Stimulated activated CD4-positive, alpha-beta T cell treated with anti-CD3 and anti-CD28 coated beads, Interleukin-12 subunit alpha, Interleukin-12 subunit beta, amount 100 ng/mL, for 24 hours (primary cell): ENCODE measurements at places on chromosomes 11 and 22.

DNA sequence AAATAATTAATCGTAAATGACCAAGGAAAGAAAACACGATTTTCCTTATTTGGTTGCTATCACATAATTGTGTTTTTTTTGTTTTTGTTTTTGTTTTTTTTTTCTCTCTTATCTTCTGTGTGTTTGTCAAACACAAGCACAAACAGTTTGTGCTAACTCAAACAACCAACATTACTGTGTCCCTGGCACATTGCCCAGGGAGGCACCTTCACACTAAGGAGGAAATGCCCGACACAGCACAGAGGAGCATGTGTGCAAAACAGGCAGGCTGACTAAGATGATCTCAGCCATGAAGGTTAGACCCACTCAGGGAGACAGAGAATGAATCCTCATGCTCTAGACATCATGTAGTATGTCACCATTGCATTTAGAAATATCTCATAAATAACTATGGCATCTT lies 130.1 kb downstream of the SOX6 start:
- no peak for DNase-seq

DNA sequence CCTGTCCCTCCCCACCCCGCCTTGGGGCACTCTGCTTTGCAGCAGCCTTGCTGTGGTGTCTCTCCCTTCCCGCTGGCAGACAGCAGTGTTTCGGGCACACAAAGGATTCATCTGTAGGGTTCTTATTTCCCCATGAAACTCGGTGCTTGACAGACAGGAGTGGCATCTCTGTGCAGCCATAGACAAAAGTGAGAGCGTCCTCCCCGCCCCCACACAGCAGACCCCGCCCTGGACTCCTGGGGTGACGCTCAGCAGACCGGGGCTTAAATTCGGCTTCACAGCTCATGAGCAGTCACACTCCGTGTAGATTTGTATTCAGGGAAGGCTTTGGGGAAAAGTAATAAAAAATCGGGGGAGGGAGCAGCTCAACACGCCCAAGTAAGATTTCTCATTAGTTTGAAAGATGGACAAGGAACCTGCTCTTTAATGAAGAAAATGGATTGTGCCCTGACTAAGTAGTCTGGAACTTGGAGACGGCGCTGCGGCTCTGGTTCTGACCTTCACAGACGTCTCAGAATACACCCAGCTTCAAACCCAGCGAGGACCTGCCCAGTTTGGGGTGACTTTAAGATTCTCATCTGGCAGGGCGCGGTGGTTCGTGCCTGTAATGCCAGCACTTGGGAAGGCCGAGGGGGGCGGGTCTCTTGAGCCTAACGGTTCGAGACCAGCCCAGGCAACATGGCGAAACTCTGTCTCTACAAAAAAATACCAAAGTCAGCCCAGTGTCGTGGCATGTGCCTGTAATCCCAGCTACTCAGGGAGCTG lies 136.0 kb downstream of the CACNA1I start:
- DNase-seq = no peak

DNA sequence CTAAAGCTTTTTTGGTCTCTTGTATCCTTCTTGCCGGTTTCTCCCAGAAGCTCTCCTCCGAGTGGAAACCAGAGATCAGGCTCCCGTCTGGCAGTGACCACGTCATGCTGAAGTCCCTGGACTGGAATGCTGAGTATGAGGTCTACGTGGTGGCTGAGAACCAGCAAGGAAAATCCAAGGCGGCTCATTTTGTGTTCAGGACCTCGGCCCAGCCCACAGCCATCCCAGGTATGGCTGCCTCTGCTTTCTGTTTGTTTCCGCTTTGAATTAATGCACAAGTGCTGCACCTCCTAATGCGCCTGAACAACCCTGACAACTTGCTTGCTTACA lies 54.3 kb upstream of the TTC12 start:
- DNase-seq = no peak

- no peak for DNase-seq
These were observed 18.4 kb upstream of the IL2RB start for GRCh38 chr22:37167981-37168647.

GRCh38 chr11:36241497-36241896 lies 47.7 kb downstream of the COMMD9 start:
- no peak for DNase-seq

GRCh38 chr11:71566081-71566620 lies 788 bp downstream of the KRTAP5-10 start:
- no peak for DNase-seq

DNA sequence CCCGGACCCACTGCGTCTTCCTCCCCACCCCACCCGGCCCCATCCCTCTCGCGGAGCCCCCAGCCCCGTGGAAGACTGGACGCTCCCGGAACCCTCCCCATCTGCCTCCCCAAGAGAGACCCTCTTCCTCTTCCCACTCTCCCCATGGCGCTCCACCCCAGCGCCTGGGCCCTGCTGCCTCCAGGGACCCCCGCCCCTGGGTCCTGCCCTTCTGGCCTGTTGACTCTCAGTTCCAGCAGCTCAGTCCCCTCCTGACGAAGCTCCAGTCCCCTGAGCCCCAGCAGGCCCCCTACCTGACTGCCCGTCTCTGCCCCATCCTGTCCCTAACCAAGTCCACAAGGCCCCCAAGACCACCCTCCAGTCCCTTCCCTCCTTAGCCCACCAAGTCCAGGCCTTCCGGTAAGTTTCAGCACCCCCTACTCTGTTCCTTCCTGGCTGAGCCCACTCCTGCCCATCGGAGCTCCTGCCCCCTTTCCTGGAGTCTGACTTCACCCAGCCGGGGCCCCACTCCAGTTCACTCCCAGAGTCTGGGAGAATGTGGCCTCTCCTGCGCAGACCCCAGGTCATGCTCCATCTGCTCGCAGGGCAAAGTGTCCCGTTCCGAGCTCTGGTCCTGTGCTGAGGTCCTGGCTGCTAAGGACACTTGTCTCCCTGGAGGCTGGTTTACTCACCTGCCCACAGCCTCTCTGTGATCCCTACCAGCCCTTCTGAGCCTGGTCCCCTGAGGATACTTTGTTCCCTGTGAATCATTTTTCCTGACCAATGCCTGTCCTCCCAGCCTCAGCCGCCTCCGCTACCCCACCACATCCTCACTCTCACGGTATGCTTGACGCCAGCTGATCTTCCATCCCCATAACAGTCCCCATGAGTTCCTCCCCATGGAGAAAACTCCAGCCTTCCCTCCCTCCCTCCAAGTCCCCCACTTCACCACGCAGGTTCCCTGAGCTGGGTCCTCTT lies 722 bp downstream of the IFITM10 start:
- no peak for DNase-seq
